ENCODE measurements at places on chromosomes 3 and 15.
A peak's percentile ranks its signal among the peaks of the same experiment; 100 is the strongest.

DNA sequence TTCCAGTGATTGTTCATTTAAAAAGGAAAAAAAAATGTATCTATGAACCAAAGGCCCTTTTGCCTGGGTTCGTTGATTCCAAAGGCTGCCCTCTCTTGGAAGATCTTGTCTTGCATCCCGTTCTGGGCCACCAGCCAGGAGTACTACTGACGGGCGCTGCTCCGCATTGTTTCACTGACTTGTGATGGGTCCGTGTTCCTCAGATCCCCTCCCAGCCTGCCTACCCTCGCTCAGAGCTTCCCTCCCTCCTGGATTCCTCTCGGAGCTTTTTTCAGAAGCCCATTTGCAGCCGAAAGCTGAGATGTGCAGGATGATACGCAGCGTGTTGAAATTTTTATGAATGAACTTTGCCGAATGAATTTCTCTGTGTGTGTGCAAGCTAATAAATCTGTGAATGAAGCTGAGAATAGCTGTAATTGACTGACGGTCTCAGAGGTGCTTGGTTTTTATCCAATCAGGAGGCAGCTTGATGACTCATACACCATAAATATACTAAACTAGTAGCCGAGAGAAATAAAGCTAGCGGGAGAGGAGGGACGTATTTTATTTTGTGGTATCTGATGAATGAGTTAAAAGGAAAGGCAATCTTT, at the start of gene SHC4:
SHC4 (minus strand) TSS at position 396 of the 590 bp plus-strand sequence. CDS start 904 bp downstream, outside the sequence.
- DNase-seq, result peak; percentile 87

DNA sequence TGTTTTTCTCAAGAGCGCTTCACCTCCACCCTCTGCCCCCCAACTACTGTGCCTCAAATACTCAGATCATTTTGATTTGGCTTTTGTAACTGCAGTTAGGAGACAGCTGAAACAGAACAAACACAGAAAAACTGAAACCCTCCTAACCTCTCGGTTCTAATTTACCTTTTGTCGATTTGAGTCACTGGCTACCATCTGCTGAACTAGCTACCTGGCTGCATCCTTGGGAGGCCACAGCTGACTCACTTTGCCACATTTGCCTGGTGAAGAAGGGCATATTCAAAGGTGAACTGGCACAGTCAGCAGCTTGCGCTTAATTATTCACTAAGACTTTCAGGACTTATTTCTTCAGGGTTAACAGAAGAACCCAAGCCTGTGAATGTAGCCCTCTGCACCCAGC, 117.7 kb downstream of the FOXB1 start:
- no peak for DNase-seq

DNA sequence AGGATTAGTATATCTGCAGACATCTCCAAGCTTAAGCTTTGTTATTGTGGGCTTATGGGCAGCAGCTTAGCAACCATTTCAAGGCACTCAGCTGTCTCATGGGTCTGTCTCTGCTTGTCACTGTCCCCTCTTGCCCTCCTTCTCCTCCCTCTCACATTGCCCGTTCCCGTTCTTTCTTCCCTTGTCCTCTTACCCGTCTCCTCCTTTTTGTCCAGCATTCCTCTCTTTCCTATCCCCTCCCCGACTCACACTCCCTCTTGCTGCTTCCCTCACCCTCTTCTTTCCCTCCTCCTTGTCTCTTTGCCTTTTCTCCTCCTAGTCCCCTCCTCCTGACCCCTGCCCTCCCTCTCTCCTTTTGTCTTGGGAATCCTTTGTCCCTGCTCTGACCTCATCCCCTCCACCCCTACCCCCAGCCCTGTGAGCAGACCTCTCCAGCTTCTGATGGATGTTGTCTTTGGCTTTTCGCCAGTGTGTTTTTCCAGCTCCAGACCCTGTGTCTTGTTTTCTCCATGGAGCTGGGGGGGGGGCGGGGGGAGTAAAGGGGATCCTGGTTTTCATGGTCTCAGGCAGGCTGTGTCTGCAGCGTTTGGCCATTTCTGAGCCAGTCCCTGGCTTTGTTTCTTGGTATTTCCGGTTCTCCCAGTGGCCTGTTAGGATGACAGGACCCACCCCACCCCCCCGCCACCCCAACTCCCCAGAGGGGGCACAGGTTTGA, 47.9 kb upstream of the TRAK1 start:
- DNase-seq, result no peak

DNA sequence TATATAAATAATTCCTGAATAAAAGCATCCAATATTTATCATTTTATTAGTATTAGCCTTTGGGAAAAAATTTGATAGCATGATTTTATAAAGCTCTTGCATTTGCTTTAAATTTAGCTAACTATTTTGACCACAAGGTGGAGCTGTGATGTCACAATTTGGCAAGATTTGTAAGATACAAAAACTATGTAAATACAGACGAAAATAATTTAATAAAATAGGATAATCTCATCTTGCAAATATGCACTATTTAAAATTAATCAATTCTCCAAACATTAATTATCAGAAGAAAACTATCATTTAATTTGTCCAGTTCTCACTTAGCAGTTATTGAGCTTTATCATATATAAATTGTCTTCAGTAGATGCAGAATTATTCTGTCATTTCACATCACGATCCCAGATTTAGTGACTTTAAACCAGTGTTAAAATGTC, 95.4 kb downstream of the PLOD2 start:
- peak; percentile 77 for DNase-seq

DNA sequence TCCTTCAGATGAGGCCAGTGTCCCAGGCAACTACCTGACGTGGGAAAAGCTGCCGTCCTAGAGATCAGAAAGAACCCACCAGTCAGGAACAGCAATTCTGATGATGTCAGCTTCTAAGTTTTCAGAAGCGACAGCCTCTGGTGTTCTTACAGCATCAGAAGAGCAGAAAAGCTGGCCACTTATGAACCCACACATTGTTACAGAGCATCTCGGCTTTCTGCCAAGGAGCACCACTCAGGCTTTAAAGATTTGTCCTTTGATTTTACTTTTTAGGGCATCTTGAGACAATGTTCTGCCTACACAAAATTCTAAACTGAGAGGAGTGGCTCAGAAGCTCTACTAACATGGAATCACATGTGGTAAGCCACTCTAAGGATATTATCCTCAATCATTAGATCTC, 49.7 kb upstream of the BOC start:
- no peak for DNase-seq

GRCh38 chr3:139457066-139457465, 19.2 kb downstream of the RBP2 start:
- DNase-seq, result no peak

GRCh38 chr3:188166441-188166840, 12.5 kb downstream of the LPP start:
- DNase-seq, result no peak

GRCh38 chr15:83404121-83404520, 43.0 kb upstream of the SH3GL3 start:
- no peak for DNase-seq

GRCh38 chr15:85497172-85497569, 116.8 kb downstream of the AKAP13 start:
- no peak for DNase-seq

- no peak for DNase-seq
These were observed 24.0 kb upstream of the AADAC start for GRCh38 chr3:151789853-151790463.

DNA sequence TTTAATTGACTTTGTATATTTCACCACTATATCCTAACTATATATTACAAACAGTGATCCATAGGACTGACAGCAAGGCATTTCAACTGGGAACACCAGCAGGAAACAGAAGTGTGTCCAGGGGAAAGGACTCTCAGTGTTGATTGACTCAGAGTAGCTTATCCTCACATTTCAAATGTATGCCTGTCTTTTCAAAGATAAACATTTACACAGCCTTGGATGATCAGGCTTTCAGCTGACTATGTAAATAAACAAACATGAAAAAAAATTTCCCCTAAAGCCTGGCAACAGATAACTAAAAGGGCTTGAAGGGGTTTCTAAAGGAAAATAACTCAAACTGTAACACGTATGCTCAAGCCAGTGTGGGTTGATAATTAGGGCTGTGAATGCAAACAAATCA, 321.8 kb downstream of the TBC1D5 start:
- DNase-seq, result no peak

DNA sequence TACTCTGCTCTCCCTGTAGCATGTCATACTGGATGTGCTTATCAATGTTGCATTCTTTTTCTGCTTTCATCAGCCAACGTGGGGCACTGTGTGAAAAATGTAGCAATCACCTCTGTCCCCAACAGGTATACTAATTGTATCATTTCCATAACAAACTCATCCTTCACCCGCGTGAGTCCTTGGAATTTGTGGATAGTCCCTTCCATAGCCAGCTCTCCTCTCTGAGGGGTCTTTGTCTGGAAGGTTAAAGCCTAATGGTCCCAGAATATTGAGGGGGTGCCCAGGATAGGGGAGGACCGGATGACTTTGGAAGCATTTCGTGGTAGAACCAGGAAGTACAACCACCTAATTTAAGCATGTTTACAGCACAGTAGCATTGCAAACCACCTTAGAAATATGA, 124.6 kb downstream of the FOXB1 start:
- no peak for DNase-seq

DNA sequence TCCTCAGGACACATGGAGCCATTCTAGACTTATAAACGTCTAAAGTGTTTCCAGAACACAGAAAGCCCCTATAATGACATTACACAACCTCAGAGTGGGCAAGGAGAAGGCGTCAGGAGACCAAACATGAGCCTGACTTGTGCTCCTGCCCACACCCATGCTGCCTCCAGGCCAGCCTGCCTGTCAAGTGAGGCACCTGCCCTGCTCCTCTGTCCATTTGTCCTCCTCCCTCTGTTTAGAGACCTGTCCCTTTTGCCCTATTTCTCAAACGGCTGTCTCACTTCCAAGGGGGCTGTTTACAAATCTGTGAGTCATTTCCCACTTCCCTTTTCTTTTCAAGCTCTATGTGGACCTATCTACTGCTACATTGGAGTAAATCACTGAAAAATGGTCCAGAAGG, 21.0 kb downstream of the ZDHHC3 start:
- DNase-seq, result peak; percentile 37

- DNase-seq, result peak; percentile 47
These were observed 1.0 kb downstream of the ZFAND6 start for GRCh38 chr15:80060356-80061006.

GRCh38 chr15:98943051-98943508, 64.5 kb downstream of the PGPEP1L start:
- no peak for DNase-seq

GRCh38 chr15:33029109-33029652, 165.3 kb downstream of the FMN1 start:
- no peak for DNase-seq
